ENCODE measurements at places on chromosomes 6 and 20.

DNA sequence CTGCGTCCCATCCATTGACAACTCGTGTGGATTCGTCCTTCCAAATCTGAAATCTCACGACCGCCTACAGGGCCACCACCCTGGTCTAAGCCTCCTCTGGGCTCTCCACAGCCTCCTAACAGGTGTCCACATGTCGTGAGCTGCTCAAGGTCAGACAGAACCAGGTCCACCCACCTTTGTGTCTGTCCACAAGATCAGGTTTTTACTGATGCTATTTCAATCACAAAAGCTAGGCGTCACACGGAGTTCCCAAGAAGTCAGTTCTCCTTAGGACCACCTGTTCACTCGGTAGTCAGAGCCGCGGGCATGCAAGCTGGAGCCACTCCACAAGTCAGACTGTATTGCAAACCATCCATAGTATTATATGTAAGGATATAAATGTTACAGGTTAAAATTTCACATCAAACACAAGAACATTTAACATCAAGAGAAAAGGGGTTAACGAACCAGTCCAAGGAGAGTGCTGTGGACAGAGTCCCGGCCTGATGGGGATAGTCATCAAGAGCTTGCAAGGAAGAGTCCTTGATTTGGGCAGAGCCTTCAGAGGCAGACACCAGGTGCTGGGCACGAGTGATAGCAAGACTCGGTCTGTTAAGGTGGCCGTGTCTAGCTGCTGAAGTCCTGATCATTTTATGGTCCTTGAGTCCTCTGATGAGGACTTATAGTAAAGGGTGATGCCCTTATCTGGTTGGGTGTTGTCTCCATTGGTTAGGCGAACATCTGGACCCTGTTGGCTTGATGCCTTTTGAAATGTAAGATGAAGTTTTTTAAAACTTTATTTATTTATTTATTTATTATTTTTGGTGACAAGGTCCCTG, 731 bp upstream of the DNPH1 start:
- DNase-seq = no peak

- no peak for DNase-seq
These were observed 41.6 kb downstream of the NUP153 start for GRCh38 chr6:17665132-17665531.

GRCh38 chr6:139373154-139373927, 1.1 kb downstream of the CITED2 start:
- DNase-seq = no peak

DNA sequence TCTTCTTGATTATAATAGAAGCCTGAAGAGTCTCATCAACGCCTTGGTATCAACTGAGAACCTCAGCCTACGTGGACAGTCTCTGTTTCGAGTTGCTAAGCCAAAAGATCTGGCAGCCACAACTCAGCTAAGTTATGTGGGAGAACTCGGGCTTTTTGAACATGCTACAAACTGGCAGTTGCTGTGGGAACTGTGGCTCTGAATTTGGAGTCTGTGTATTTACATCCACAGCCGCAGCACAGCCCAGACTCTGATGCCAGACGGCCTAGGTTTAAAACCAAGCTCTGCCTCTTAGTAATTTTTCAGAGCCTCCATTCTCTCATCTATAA, 35.8 kb downstream of the RIPOR2 start:
- no peak for DNase-seq

- DNase-seq = no peak
These were observed 66.0 kb downstream of the CDH4 start for GRCh38 chr20:61317966-61318530.

GRCh38 chr20:43681991-43682410, 15.1 kb downstream of the MYBL2 start:
- DNase-seq = no peak
